GM23338 (cell line): ENCODE measurements at places on chromosomes 2 and 18. TPM values are rescaled to one million over a fixed set of nuclear protein-coding genes. Genes with fewer than 3 reads are reported as not detected.

MCFD2 gene
- polyA plus RNA-seq = 91.9 and 97.5 TPM in 2 replicates

TRIP12 gene
- polyA plus RNA-seq = 20.7 and 21.5 TPM in 2 replicates

EPHA4 gene
- polyA plus RNA-seq = 4.1 and 5.5 TPM in 2 replicates

ACKR3 gene
- 0.57 and 1.0 TPM in 2 replicates for polyA plus RNA-seq

ANTXR1 gene
- polyA plus RNA-seq = 13.3 and 16.1 TPM in 2 replicates

NPAS2 gene
- 1.0 and 1.1 TPM in 2 replicates for polyA plus RNA-seq

RGPD4 gene
- polyA plus RNA-seq = not detected in 2 replicates

RNF181 gene
- polyA plus RNA-seq = 260 and 276 TPM in 2 replicates

TMEM169 gene
- 1.4 and 1.7 TPM in 2 replicates for polyA plus RNA-seq

CXCR2 gene
- polyA plus RNA-seq = 0.71 and 1.6 TPM in 2 replicates

CABLES1 gene
- 2.6 and 3.4 TPM in 2 replicates for polyA plus RNA-seq

BOLL gene
- polyA plus RNA-seq = 1.1 and 2.0 TPM in 2 replicates

CDH7 gene
- 1.3 and 1.8 TPM in 2 replicates for polyA plus RNA-seq

GPR39 gene
- polyA plus RNA-seq = 0.17 and 0.55 TPM in 2 replicates

HAAO gene
- 2.4 and 3.2 TPM in 2 replicates for polyA plus RNA-seq

FAM237A gene
- not detected in 2 replicates for polyA plus RNA-seq

AOX1 gene
- 1.0 and 1.4 TPM in 2 replicates for polyA plus RNA-seq

RESP18 gene
- polyA plus RNA-seq = not detected in 2 replicates

ALKAL2 gene
- 11.3 and 12.1 TPM in 2 replicates for polyA plus RNA-seq

CCDC102B gene
- polyA plus RNA-seq = 2.1 and 3.4 TPM in 2 replicates

IL18R1 gene
- polyA plus RNA-seq = 0.39 TPM in 1 of 2 replicates, not detected in the other

LINC00305 gene
- polyA plus RNA-seq = not detected in 2 replicates

C2orf74 gene
- polyA plus RNA-seq = 18.2 and 21.5 TPM in 2 replicates

ABCB11 gene
- polyA plus RNA-seq = 0.03 TPM in 1 of 2 replicates, not detected in the other

IL1R1 gene
- polyA plus RNA-seq = 0.26 TPM in 1 of 2 replicates, not detected in the other

UGT1A3 gene
- polyA plus RNA-seq = not detected in 2 replicates

REG1B gene
- polyA plus RNA-seq = not detected in 2 replicates

PPIL3 gene
- polyA plus RNA-seq = 42.1 and 54.0 TPM in 2 replicates

ADI1 gene
- polyA plus RNA-seq = 31.9 and 34.1 TPM in 2 replicates

REG3G gene
- polyA plus RNA-seq = not detected in 2 replicates
